Psoas muscle (tissue), 8 donors: ENCODE measurements at places on chromosomes 1 and 21. TPM values are rescaled to one million over a fixed set of nuclear protein-coding genes. Genes with fewer than 3 reads are reported as not detected.

The LEPR gene
- polyA plus RNA-seq: 2.1 TPM

- peak; percentile 48 for DNase-seq
These were observed 47.8 kb downstream of the SKI start for GRCh38 chr1:2275796-2276536.

DNA sequence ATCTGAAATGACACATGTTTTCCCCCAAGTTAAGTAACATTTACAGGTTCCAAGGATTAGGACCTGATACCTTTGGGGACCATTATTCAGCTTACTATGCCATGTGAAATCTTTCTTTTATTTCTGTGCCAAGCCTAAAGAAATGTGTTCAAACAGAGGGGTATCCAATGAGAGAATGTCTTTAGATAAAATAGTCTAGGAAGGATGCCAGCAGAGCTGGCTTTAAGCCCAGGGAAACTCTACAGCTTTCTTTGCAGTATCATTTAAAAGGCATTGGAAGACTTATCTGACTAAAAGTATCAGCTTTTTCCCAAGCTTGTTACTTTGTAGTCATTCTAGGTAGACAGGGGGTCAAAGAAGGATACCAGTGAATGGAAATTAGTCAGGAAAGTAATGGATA is 860.4 kb downstream of the PLA2G4A start:
- no peak for DNase-seq

The RXRG gene
- 17.4 TPM for polyA plus RNA-seq

DNA sequence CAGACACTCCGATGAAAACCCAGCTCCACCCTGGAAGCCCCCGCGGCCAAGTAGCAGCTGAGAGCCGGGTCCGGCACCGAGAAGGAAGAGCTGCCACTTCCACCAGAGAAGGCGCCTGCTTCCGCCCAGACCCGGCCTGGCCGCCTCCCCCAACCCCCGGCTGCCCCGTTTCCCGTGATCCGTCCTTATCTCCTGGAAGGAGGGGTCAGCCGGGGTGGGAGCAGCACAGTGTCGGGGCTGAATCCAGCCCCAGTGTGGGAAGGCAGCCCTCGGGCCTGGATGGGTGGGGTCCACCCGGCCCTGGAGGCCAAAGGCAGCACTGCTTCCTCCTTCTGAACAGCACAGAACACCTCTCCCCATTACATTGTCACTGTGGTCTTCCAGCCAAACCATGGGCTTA is 69.4 kb downstream of the MEGF6 start:
- DNase-seq: no peak

DNA sequence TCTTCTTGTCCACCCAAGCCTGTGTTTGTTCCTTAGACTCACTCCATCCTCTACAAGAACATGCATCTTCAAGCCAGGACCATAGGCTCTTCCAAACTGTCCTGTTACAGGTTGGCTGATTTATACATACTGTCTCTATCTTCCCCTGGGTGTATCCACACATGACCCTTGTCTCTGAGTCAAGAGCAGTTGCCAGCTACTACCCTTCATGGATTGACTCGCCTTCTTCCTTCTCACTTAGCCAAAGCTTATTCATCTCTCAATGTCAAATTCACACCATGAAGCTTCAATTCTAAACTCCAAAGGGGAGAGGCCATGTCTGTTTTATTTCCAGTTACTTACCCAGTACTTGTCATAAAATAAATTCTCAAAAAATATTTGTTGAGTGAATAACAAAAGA is 64.1 kb upstream of the CACHD1 start:
- DNase-seq: no peak

The KAZN gene
- 0.97 TPM for polyA plus RNA-seq

- DNase-seq: no peak
These were observed 32.9 kb downstream of the IFI44 start for GRCh38 chr1:78682496-78682895.

The BTBD8 gene
- 0.61 TPM for polyA plus RNA-seq

- no peak for DNase-seq
These were observed 138.8 kb downstream of the NTMT2 start for GRCh38 chr1:170284512-170284911.
